Hepatocyte (in vitro differentiated cells): ENCODE measurements at places on chromosomes 16 and 17.

GRCh38 chr17:16991349-16992009 lies 19.6 kb upstream of the TNFRSF13B start:
- DNase-seq: peak; percentile 89

GRCh38 chr17:34675143-34675542 lies 95.8 kb downstream of the TMEM132E start:
- DNase-seq: no peak

DNA sequence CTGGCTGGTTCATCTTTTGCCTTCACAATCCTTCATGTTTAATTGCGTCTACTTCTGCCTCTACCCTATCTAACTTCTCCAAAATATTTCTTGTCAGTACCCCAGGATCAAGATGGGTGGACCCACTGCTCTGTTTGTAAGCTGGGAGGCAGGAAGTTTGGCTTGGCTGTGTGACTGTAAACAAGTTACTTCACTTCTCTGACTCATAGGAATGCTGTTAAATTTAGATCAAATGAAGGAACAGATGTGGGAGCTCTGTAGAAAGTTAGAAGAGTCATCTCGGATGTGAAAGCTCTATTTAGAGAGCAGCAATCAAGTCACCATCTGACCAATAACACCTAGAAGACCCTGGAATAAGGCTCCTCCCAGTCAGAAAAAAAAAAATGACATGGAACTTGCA lies 55.2 kb upstream of the MRTFB start:
- no peak for DNase-seq

DNA sequence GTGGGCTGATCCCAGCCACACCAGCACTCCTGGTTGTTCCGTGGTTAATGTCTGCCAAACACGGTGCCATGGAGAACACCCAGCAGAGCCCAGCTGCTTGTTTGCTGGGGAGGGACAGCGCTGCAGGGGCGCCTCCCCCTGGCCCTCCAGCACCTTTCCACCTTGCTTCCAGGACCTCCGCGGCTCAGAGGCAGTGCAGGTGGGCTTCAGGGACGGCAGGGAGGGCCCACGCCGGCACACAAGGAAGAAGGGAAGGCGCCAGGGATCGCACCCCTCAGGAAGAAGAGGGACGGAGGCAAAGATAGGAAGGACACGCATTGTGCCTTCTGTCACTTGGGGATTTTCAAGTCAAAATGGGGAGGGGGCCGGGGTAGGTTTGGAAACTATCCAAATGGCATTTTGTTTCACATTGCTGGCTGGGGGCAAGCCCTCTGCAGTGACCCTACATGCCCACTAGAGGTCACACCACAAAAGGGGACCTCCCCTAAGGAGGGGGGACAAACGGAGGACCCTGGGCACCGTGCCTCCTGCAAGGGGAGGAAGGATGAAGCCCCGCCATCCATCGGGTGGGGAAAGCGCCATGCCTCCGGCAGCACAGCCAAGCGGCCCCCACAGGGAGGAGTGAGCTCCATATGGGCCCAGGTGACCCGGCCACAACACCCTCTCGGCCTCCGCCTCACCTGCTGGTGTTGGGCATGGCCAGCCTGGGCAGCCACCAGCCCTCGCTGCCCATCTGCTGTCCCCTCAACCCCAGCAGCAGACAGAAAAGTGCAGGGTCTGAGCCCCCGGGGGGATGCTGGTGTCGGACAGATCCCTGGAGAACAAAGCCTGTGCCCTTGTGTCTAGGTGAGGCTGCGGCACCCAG lies 7.5 kb upstream of the C16orf95 start:
- DNase-seq: peak; percentile 57
